Suppressor macrophage treated with lipopolysaccharide for 4 hours (primary cell): ENCODE measurements at places on chromosomes 5 and 9.

- no peak for DNase-seq
Measured at GRCh38 chr5:126383246-126383645, 40.0 kb upstream of the GRAMD2B start.

DNA sequence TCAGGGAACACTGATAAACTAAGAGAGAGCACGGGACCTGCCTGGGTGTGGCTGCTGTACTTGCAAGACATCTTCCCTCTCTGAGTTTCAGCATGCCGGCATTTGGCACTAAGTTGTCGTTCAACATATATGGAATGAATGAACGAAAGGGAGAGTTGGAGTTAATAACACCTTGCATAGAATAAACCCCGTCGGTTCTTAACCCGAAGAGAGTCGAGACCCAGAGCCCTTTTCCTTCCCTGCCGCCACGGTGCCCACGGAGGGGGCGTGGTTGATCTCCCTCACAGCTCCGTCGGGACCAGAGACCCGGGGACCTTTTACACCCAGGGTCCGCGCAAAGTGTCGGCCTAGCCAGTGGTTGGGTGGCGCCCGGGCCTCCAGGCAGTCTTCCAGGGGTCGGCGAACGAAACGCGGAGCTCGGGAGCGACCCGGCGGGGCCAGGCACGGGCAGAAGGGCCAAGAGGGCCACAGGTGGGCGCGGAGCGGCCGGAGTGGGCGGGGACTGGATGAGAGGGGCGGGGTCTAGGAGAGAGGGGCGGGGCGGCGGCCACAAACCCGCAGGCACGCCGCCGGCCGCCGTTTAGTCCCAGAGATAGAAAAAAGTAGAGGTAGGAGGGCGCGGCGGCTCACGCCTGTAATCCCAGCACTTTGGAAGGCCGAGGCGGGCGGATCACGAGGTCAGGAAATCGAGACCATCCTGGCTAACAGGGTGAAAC is 735 bp upstream of the RPL26L1 start:
- peak; percentile 80 for DNase-seq

DNA sequence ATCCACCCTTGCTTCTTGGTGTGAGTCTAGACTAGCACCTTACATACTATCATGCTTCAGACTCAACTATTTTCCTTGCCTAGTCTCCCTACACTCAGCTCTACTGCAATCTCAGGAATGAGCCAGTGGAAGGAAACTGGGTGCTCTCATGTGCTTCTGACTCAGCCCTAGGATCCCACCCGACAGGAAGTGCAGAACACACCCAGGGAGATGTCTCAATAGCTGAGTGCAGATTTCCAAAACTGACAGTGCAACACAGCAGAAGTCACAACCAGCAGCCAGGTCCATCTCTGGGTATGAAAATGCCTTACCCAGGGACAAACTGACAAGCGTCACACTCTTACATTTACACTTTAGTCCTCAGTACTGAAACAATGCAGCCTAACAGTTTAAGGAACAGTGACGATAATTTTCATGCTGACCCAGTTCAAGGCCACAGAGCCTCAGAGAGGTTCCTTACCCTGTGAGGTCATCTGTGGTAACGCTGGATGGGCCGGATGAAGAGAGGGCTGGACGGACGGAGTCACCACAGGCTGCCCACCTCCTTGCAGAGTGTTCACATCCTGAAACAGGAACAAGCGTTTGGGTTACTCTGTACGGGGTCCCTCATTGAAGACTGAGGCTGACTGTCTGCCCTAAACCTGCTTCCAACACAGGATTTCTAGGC is 33.0 kb downstream of the FKBP15 start:
- peak; percentile 95 for DNase-seq

DNA sequence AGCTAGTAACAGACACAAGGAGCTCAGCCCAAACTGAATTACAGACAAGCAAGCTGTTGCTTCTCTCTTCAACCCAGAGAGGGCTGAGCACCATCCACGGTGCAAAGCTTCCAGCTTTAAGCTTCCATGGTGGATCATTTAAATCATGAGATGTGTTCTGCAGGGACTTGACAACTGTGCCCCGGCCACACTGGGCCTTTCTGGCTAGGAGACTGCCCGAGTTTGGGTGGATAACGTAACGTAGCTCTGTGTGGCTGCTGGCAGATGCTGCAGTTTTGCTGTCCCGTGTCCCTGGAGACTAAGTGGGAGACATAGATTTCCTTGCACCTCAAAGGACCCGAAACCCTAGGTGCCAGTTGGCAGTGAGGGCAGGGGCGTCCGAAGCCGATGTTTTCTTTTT is 234.0 kb downstream of the IRX2 start:
- no peak for DNase-seq

DNA sequence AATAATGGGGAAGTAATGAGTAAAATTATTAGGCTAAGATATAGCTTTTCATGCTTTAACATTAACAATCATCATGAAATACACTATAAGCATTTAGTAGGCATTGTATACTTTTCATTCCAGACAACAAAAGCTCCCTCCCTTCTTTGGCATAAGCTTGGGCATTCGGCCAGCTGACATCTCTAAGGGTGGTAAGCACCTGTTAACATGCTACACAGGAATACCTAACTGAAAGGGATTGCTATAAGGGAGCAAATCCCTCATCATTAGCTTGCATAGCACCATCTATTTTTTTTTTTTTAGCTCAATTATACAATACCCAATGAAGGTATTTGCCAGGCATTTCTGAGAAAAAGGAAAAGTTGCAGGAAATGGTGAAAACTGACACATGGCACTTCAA is 16.6 kb downstream of the STRBP start:
- no peak for DNase-seq

DNA sequence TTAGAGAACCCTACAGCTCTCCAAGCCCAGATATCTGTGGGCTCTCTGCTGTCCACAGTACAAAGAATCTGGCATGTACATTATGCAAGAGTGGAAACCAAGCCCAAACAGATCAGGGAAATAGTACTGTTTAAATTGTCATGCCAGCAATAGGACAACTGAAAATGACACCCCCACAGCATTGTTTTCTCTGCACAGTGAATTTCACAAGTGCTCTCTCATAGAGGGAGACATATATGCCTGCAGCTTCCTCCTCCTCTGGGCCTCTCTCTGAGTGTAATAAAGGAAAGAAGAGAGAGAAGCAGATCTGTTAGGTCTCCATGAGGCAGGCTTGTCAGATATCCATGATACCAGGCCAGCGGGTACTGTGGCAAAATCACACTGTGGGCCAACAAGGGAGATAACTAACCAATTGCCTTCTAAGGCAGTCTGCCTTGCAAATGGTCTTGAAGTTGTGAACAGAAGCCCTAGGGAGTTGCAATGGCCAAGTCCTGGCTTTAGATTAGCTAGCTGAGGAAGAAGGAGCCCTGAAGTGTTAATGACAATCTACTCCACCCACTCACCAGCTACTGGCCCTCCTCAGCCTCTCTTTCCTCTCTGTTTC is 54.4 kb upstream of the JMY start:
- DNase-seq: peak; percentile 38
